ENCODE measurements at places on chromosomes 3 and 15. TPM values are rescaled to one million over a fixed set of nuclear protein-coding genes. Genes with fewer than 3 reads are reported as not detected.

Gene LRRIQ4
- not detected for total RNA-seq

Gene KLHL40
- total RNA-seq: not detected

Gene CFAP100
- not detected for total RNA-seq

- H3K4me1 ChIP-seq: no peaks in the 10 kb centered on the region
- H3K27ac ChIP-seq: no peak overlapping the region
- no peak for DNase-seq
These were observed 12.6 kb upstream of the PLCL2 start for GRCh38 chr3:16871915-16872842.

Gene C3orf85
- not detected for total RNA-seq

DNA sequence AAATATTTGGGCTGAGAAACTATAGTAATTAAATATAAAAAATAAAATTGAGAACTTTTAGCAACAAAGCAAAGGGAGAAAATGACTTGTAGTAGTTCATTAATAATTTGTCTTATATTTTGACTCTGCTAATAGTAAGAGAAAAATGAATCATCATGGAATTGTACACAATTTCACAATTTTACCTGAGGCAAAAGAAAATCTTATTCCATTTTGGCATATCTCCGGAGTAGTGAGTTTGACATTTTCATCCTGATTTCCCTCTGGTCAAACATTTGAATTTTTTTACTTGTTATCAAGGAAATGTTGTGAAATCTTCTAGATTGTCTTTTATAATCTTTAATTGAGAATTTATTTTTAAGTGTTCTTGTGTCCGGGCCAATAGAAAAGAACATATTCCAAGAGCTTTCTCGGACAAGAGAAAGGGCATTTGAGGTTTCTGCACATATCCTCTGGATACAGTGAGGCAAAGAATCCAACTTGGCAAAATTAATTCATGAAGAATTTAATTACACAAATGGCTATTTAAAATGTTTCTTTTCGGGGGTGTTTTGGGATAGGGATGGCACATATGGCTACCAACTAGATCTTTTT lies 89.3 kb upstream of the IGSF10 start:
- no peaks in the 10 kb centered on the region for H3K4me1 ChIP-seq
- H3K27me3 ChIP-seq: no peaks in the 10 kb centered on the region
- H3K27ac ChIP-seq: no peak overlapping the region
- DNase-seq: no peak
- H3K4me3 ChIP-seq: no peak overlapping the region

Gene PIGZ
- 2.4 TPM for total RNA-seq

Gene ARIH2
- 95.1 TPM for total RNA-seq

DNA sequence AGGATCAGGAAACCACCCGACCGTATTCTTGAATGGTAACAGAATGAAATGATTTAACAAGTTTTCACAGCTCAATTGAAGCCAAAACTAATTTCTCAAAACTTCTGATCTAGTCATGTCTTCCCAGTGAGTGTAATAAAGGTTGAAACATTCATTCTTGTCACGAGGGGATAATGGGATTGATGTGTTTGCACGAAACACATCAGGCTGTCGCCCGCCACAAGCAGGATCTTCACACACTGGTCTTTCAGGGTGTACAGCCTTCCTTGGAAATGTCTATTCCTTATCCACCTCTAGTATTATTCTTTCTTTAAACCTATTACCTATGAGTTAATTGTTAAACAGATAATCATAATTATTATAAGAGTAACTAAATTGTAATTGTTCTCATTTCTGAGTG lies 94.3 kb downstream of the KCNAB1 start:
- no peaks in the 10 kb centered on the region for H3K27me3 ChIP-seq
- H3K36me3 ChIP-seq: no peaks in the 10 kb centered on the region
- DNase-seq: no peak
- H3K4me3 ChIP-seq: no peak overlapping the region
- no peaks in the 10 kb centered on the region for H3K4me1 ChIP-seq

Measured in spleen (tissue), 13 donors.